GM23248 (cell line): ENCODE measurements at places on chromosomes 13 and 19. TPM values are rescaled to one million over a fixed set of nuclear protein-coding genes. Genes with fewer than 3 reads are reported as not detected.
A peak's percentile ranks its signal among the peaks of the same experiment; 100 is the strongest.

GRCh38 chr13:56697011-56697410 lies 443.7 kb upstream of the PRR20A start:
- no peak overlapping the region for H3K27ac ChIP-seq
- no peaks in the 10 kb centered on the region for H3K27me3 ChIP-seq
- no peak for DNase-seq
- H3K4me3 ChIP-seq, result no peak overlapping the region
- no peaks in the 10 kb centered on the region for H3K4me1 ChIP-seq

- no peak for DNase-seq
- H3K27ac ChIP-seq, result no peak overlapping the region
- no peaks in the 10 kb centered on the region for H3K4me1 ChIP-seq
- no peak overlapping the region for H3K4me3 ChIP-seq
- H3K36me3 ChIP-seq, result no peaks in the 10 kb centered on the region
Observed at GRCh38 chr13:62702502-62702901, 1286.9 kb upstream of the PCDH20 start.

GRCh38 chr13:50521831-50522149 lies 321.7 kb downstream of the DLEU7 start:
- no peaks in the 10 kb centered on the region for H3K36me3 ChIP-seq
- DNase-seq, result peak; percentile 35
- peaks cover 17% of the 10 kb centered on the region for H3K4me1 ChIP-seq

DNA sequence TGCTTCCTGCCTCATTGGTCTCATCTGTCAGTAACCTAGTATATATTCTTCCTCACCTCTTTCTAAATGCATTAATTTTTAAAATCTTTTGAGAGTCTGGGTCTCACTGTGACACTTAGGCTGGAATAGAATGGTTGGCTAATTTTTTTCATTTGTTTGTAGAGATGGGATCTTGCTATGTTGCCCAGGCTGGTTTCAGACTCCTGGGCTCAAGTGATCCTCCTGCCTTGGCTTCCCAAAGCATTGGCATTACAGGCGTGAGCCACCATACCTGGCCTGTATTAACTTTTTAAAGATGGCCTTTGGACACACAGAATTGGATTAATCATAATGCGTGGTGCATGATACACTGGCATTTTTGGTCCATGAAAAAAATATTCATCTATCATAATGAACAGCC lies 29.9 kb downstream of the SIPA1L3 start:
- H3K36me3 ChIP-seq, result no peaks in the 10 kb centered on the region; the same call in 1 of the 2 replicates
- H3K4me3 ChIP-seq, result no peak overlapping the region
- no peak overlapping the region for H3K27ac ChIP-seq
- no peaks in the 10 kb centered on the region for H3K27me3 ChIP-seq

- no peaks in the 10 kb centered on the region for H3K27me3 ChIP-seq
- no peak for DNase-seq
- no peak overlapping the region for H3K4me3 ChIP-seq
- H3K27ac ChIP-seq, result no peak overlapping the region
- H3K36me3 ChIP-seq, result peaks cover 25% of the 10 kb centered on the region; the same call in 1 of the 2 replicates
Observed at GRCh38 chr19:45058622-45059159, 17.6 kb downstream of the ZNF296 start.

Gene THSD1
- total RNA-seq, result 11.4 and 11.6 TPM in 2 replicates
